CD4-positive, alpha-beta T cell treated with Interleukin-17A for 1 hour (primary cell): ENCODE measurements at places on chromosomes 12 and 14.

DNA sequence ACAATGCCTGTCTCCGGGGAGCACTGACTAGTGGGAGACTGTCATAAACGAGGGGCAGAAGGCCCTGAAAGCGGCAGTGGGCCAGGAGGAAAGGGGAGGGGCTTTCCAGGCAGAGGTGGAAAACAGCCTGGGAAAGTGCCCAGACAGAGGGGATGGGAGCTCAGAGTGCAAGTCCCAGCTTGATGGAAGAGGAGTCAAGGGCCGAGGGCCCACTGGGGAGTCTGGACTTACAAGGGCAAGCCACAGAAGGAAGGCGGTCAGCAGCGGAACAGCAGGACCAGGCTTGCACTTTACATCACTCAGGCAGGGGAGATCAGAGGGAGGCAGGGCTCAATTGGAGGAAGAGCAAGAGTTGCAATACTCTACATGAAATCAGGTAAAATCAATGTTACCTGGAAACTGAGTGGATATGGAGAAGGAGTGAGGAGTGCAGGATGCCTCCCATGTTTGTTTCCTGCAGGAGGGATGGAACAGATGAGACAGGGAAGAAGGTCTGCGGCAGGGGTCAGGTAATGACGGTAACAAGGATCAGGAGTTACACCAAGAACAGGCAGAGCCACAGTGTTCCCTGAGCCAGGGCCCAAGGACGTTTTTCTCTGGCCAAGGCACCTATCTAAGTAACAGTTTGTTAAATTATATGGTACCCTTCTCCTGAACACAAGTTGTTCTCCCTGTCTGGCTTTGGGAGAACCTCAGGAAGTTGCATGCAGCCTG, 23.8 kb downstream of the PXN start:
- DNase-seq = no peak

- DNase-seq = no peak
Measured at GRCh38 chr14:21334202-21334906, 49.5 kb downstream of the SUPT16H start.

DNA sequence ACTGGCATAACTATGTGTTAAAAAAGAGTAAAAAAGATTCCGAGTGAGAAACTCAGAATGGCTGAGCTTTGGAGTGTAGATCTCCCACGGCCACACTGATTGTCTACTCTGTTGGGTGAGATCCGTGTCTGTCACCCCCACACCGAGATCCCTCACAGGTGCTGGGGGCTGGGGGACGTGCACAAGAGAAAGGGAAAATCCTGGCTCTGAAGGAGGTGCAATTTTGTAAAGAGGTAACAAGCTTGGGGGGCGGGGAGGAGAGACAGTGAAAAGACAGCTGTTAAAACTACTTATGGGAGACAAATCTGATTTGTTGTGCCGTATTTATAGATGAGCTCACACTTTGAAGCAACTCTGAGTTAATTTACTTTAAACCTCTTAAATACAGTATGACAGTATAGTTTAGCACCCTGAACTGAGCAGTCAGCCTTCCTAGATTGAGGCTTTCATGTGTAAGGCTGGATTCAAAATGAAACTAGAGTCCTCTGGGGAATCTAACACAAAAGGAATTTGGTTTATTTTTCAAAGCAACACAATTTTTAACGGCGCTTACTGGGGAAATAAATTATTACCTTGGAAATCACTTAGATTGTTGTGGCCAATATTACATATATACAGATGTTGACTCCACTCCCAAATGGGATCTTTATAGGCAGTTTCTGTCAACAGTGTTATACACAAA, 167.4 kb upstream of the RGS6 start:
- DNase-seq = no peak

DNA sequence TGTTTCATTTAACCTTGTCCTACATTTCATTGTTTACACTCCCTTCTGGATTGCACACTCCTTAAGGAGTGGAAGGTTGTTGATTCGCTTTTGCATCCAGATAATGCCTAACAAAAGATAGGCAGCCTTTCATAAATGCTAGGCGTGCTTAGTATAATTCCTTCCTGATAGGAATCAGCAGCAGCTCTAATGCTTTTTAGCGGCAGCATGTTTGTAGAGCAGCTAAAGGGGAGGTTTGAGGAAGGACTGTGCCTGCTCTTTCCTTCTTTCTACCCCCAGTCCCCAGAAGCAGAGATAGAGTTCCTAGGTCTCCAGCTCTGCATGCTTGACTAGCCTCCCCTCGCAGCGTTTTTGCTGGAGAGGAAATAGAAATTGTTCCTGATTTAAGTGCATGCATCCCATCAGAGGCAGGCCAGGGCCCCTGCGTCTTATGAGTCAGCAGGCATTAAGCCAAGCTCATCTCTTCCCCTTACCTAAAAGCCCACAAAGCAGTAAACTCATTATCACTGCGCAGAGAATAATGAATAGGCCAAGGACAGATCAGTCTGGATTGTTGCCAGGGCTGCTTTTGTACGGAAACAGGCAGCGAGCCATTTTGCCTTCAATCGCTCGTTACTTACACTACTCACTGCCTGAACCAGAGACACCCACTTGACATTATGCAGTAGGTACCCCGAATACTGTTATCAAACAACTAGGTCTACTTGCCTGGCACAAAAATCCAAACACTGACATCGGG, 14.0 kb upstream of the TBPL2 start:
- no peak for DNase-seq

- DNase-seq = no peak
Measured at GRCh38 chr12:50110762-50111351, 1.2 kb upstream of the COX14 start.

GRCh38 chr14:78202163-78202562, 32.0 kb downstream of the NRXN3 start:
- no peak for DNase-seq

GRCh38 chr12:132623072-132623869, 4.7 kb downstream of the P2RX2 start:
- no peak for DNase-seq

- no peak for DNase-seq
Measured at GRCh38 chr12:102050660-102051430, 10.9 kb downstream of the WASHC3 start.

DNA sequence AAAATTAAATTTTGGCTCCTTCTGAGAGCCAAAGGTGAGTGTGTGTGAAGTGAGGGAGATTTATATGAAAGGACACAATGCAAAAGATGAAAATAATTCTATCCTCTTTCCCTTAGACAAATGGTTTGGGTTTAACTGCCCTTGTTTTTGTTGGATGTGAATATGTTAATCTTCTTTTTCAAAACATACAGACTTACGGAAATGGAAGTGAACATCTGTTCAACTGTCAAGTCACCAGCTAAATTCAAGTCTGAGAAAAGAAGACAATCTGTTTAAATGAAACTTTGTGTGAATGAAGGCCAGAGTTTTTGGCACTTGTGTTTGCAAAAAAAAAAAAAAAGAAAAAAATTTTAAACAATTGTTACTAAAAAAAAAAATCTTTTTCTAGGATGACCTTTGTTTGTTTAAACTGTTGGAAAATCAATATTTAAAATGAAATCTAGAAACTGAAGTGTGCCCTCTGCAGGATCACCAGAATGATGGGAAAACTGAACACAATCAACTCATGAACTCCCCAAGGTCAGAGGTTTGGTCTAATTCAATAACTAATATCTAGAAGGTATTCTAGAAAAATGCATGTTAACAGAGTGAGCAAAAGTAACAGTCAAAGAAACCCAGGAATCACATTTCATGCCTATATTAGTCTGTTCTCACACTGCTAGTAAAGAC, 448.8 kb downstream of the FLRT2 start:
- DNase-seq = no peak

DNA sequence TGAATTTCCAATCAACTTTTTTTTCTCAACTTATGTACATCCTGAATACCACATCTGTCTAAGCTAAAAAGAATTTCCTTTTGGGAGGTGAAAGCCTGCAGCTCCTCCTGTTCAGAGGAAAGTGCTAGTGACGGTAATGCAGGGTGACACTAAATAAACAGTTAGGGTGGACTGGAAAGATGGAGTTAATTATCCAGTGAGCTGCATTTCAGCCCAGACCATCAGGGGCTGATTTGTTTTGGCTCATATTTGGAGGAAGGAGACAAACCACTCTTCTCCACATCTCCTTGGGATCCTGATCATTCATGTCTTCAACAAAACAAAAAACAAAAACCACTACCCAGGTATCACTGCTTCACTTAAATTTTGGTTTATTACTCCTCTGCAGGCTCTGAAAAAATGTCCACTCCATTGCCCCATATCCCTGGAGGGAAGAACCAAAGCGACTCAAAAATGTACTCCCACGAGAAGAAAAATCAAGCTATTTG, 5.1 kb upstream of the SIX1 start:
- no peak for DNase-seq

- peak; percentile 19 for DNase-seq
Measured at GRCh38 chr12:8018666-8019581, 13.6 kb upstream of the FOXJ2 start.

DNA sequence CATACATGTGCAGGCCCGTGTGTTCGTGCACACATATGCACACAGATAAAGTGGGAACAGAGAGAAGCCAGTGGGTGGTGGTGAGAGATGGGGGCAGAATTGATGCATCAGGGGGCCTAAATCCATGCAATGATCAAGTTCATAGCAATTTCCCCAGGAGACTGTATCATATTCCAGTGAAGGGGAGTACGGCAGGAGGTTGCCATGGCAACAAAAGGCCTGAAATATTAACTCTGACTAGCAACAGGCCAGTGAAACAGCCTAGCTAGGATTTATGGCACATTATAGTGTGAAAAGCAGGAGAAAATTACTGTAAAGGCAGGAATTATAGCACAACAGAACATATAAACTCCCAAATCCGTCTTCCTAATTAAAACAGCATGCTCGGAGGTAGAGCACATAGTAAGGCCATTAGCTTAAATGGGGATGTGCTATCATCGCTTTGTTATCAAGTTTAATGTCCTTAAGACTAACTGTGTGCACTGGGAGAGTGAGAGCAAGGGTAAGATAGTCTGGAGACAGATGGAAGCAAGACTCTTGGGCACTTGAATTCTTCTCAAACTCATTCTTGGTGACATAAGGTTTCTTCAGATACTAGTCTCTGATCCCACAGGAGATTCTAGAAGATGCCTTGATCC, 806.3 kb downstream of the DIO2 start:
- DNase-seq = no peak

- peak; percentile 20 for DNase-seq
Measured at GRCh38 chr12:108193917-108194316, 64.8 kb downstream of the WSCD2 start.

DNA sequence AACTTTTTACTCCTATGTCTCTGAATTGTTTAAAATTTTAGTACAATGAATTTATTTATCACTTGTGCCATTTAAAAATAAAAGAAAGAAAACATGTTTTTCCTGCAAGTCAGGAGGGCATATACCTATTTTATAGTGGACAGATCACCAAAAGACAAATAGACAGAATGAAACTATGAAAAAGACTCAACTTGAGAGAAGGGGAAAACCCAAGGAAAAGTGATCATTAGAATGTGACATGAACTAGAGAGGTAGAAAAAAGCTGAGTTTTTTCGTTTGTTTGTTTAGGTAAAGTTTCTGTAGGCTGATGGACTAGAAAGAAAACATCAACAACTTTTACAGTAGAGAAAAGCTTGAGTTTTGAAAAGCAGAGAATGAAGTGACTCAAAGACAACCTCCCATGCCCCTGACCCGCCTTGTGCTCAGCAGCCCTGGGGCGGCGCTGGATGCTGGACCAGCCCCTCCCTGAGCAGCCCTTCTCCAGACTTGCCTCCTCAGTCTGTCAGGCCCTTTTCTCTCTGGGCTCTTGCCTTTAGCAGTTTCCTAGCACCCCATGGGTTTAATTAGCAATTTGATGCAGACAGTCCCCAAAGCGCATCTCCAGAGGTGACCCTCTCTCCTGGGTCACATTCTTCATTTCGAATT, 95.1 kb upstream of the ARID2 start:
- no peak for DNase-seq

DNA sequence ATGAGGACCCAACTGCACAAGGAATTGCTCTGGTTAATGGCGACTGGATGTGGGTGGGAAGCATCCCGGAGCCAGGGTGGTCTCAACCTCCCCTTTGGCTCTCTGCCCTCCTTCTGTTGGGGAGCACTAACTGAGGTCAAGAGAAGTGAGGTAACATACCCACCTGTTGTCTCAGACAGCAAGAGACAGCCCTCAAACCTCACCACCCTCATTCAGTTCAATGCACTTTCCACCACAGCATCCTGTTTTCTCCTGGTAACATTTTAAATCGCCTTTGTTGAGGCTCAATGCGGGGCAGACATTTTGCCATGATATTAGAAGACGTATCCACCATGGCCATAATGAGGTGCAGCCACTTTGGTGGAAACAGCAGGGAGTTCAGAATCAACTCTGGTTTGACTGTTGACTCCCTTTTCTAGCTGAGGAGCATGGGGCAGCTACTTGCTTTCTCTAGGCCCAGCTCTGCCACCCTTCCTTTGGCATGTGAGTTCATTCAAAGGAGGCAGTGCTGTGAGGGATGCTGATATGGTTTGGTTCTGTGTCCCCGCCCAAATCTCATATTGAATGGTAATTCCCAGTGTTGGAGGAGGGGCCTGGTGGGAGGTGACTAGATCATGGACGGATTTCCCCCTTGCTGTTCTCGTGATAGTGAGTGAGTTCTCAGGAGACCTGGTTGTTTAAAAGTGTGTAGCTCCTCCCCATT, 338.6 kb downstream of the PCNX1 start:
- DNase-seq = peak; percentile 8

DNA sequence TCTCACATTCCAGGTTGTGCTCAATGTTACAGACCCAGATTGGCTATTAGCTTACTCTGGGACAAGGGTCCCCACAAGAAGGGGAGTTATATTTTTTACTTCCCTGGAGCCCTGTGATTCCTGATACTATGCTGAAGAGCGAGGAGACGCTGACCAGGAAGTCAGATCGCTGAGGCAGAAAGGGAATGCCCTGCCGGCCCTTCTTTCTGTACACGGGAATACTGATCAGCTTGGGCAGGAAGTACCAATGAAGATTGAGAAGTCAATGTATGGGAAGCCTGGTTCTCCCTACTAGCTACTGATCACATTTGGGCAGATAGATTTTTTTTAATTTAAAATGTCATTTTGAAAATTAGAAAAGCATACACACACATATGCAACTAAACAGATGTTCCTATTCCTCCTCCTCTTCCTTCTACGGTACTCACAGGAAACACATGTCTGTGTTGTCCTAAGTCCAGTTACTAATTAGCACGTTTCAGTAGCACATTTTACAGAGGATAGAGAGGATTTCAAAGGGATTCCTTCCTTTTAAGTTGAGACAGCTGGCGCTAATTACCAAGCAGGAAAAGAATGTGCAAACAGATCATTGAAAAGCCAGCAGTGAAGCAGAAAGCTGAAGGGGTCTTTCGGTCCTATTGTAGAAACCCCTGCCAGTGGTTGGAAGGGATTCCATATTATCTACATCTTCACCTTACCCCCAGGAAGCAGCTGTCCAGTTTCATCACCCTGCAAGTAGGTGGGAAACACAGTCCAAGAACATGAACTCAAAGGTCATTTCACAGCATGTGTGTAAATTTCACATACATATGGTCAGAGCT, 292.4 kb downstream of the DUSP6 start:
- DNase-seq = no peak

DNA sequence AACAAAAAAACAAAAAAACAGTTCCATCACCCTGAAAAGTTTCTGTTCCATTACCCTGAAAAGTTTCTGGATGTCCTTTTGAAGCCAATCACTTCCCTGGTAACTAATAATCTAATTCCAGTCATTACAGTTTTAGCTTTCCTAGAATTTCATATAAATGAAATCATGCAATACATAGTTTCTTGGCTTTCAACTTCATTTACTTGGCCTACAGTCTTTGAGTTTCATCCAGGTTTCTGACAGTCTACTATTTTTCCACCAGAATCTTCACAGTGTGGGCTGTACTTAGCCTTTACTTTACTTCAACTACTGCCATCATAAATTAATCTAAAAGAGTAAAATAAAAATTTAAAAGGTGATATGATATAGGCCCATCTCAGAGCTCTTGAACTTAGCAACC, 55.5 kb downstream of the RPS6KA5 start:
- DNase-seq = no peak

- DNase-seq = no peak
Measured at GRCh38 chr14:81132468-81132867, 88.3 kb downstream of the GTF2A1 start.
